ENCODE measurements at places on chromosomes 5 and 9.

- no peak for DNase-seq
Measured at GRCh38 chr9:75946766-75947165, 56.3 kb downstream of the PCSK5 start.

DNA sequence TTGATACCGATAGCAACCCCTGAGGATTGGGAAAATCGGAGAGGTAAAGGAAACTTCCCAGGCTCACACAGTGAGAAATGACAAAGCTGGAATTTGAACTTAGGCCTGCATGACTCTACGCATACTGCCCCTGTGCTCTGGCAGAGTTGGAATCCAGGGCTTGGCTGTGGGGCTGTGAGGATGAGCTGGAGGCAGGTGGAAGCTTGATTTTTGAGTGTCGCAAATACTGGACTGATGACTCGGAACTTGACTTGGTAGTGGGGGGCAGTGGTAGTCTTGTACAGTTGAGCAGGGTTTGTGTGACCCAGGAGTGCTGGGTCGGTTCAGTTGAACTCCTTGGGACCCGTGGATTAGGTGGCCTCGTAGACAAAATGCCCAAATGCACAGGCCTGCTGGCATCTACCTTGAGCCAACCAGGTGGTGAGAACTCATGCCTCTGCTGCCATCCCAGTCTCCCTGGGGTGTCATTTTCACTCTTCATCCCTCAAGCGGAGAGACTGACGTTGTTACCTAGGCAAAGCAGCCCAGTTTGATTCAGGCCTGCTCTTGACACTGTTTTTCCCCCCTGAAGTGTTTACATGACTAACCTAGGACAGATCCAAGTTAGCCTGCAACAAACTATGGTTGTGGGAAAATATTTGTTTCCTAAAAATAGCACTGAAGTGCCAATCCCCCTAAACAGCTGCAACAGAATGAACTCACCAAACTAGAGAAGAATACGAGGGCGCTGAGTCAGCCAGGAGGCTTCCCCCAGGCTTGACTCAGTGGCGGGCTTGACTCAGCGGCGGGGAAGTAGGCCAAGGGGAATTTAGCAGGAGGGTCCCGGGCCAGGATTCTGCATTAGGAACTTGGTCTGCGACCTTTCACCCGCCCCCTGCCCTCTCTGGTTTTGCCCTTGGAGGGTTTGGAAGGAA lies 45.7 kb upstream of the ORM1 start:
- no peak for DNase-seq

- DNase-seq = no peak
Measured at GRCh38 chr9:128638580-128638979, 18.1 kb downstream of the DYNC2I2 start.

GRCh38 chr9:119284118-119284517 lies 85.1 kb downstream of the BRINP1 start:
- DNase-seq = no peak

GRCh38 chr5:32581010-32581785 lies 4.2 kb upstream of the SUB1 start:
- no peak for DNase-seq

GRCh38 chr9:105416840-105417239 lies 31.0 kb upstream of the FSD1L start:
- no peak for DNase-seq

DNA sequence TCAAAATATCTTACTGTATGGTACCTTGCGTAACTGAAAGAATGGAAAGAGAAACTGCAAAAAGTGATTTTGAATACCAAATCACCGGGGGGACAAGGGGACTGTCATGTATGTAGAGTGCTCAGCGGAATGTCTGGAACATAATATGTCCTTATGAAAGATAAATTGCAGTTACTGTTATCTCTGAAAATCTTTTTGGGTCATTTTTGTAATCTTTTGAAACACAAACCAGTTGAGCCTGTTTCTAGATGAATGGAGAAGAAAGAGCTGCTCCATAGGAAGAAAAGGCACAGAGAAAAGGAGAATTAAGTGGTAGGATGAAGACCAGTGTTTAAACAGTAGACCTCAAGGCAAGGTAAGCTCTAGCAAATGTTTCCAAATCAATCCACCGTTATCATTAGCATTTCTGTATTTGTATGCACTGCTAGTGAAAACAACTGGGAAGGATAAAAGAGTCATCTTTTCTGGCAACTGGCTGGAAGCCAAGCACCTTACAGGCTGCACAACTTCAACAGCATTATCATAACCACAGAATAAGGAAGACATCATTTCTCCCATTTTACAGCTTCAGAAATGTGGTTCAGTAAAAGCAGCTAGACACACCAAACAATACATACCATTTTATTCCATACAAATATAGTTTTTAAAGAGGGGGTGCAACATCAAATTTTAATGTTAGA lies 158.5 kb downstream of the TRPM3 start:
- DNase-seq = no peak

- DNase-seq = no peak
Measured at GRCh38 chr9:70635790-70636189, 221.3 kb upstream of the KLF9 start.

DNA sequence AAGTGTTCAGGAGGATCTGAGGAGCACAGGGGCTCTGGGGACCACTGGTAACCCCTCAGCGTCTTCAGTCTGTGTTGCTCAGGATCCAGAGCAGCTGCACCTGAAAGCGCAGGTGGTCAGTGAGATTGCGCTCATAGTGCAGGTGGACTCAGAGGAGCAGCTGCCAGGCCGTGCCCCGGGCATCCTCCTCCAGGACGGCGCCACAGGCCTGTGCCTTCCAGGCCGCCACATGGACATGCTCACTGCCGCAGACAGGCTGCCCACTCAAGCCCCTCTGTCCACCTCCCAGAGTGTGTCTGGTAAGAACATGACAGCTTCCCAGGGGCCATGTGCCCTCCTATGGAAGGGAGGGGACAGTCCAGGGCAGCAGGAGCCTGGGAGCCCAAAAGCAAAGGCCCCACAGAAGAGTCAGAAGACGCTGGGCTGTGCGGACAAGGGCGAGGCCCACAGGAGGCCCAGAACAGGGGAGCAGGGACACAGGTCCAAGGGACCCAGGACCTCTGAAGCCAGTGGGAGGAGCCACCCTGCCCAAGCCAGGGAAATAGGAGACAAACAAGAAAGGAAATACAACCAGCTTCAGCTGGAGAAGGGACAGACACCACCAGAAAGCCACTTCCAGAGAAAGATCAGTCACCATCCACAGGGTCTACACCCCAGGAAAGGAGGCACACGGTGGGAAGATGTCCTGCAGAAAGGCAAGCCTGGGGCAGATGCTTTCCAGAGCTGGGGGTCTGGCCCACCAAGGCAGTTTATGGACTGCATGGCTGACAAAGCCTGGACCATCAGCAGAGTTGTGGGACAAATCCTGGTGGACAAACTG lies 5.2 kb downstream of the SPATA31E1 start:
- no peak for DNase-seq

DNA sequence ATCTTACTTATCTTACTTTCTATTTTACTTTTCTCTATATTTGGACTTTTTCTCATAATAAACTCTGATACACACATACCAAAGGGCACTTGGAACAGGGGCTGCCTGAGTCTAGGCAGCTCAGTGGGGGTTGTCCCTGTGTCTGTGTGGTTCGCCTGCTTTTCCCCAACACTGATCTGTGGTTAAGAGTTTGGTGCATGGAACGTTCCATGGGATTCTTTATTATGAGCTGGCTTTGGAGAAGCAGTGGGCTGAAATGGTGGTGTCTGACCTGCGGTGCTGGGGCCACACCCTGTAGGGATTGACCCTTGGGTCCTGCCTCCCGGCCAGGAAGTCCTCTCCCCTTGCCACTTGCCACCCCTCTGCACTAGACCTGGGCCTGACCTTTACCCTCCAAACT lies 47.4 kb downstream of the ANKRD33B start:
- no peak for DNase-seq

DNA sequence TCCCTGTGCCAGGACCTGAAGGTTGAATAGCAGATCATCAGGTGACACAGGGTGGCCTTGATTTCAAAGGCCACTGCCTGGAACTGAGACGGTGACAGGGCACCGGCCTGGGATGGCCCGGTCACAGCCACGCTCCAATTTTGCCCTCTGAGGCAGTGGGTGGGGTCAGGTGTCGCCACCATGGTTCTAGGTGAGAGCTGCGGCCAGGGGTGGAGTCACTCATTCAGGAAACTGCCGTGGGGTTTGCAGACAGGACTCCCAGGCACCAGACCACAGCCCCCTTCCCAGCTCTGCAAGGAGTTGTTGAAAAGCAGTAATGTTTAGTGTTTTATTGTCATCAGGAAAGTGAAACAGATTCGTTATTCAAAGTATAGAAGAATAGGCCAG lies 17.3 kb upstream of the RNU6ATAC start:
- DNase-seq = no peak

- DNase-seq = no peak
Measured at GRCh38 chr9:99511723-99512122, 289.6 kb downstream of the SEC61B start.

DNA sequence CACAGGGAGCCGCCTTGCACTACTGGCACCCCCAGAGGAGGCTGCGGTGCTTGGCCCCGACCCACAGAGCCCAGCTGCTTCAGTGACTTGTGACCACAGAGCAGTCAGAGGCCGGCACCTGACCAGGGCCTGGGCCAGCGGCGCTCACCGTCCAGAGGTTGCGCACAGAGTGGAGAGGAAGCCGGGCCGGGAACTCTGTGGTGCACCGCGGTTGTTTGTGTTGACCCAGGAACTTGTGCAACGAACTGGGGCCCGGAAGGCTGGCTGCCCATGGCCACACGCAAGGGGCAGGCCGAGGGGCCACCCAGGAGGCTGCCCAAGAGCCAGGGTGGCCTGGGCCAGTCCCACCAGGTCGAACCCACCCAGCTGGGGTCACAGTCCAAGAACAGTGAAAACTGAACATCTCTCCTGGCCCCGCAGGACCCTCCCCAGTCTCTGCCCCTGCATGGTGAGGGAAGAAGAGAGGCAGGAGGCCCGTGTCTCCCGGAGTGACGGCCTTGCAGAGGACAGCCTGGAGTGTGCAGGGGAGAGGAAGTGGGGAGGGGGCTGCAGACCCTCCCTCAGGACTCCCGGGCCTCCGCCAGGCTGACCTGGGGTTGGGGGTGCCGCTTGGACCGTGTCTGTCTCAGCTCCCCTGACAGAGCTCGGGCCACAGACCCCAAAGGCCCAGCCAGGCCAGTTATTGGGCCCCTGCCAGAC lies 42.8 kb upstream of the EGFL7 start:
- DNase-seq = no peak

DNA sequence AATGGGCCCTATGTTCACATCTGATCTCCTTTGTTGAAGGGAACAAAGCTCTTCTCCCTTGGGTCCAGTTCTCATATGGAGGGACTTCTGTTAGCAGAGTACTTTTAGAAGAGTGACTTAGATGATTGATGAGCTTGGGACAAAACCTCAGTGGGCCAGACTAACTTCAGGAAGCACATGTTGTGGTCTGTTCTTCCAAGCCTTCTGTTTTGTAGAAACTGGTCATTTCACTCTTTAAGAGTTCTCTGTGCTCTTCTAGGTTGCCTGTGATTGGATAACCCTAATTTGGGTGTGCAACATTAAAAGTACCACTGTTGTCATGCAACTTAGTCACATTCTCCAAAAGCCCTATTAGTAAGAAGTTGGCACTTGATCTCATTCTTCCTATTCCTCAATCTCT lies 183.5 kb upstream of the ACO1 start:
- no peak for DNase-seq
